ENCODE measurements at places on chromosomes 13 and 19.
A peak's percentile ranks its signal among the peaks of the same experiment; 100 is the strongest.

DNA sequence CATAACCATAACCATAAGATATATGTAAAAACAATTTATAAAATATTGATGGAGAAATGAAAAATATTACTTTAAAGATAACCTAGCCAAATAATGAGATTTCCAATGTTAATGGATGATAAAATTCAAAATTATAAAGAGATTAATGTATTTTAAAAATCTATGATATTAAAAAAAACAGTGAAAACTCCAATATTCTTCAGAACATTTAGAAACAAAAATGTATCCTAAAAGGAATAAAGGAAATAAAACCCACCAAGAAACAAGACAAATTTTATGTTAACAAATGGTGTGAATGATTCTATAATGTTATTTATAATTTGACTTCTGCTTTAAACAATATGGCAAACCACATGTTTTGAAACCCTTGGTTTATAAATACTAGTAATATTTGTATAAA lies 1587.8 kb downstream of the PCDH9 start:
- no peak for DNase-seq

- DNase-seq: no peak
Observed at GRCh38 chr13:84032116-84032515, 149.8 kb upstream of the SLITRK1 start.

DNA sequence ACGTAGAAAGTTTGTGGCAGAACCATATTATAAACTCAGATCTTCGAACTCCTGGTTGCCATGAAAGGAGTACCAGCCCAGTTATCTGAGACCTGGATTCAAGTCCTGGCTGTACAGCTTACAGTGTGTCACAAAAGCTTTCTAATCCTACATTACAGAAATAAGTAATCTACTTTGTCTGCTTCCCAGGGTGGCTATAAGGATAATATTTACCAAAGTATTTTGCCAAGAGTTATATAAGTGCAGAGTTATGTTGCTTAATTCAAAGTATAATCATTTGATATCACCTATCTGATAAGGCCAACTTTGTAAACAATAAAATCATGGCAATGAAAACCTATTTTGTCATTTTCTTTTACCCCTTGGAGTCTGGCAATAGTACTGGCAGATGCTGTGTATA lies 381.6 kb downstream of the NDFIP2 start:
- no peak for DNase-seq

DNA sequence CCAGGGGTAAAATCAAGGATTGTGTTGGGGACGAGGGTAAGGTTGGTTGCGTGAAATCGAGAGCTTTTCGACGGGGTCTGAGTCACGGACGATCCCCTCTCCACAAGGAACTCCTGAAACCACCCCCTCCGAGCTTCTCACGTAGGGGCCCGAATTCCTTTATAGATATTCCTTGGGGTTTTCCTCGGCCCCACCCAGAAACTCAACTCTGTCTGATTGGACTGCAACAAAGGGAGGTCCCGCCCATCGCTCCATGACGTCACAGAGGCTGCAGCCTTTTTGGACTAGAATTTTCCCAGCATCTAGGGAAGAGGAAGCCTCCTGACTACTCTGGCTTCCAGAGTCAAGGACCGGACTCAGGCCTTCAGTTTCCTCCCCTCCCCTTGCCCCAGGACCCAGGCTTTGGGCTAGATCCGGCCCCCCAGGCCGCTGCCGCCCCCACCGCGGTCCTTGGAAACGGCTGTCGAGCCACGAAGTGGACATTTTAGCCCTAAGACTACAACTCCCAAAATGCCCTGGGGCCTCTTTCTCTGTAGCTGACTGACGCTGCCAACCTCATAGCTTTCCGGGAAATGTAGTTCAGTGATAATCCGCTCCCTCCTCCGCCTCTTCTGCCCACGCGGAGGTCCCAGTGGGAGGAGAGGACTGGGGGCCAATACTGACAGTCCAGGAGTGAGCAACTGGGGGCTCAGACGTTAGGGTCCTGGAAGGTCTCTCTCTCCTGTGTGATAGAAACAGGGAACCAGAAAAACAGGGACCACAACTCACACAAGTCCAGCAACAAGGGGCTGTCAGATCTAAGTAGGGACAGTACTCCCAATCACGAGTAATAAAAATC lies at the start of gene IZUMO1:
IZUMO1 (minus strand) TSS at position 172 of the 838 bp plus-strand sequence. CDS start 1,050 bp downstream, outside the sequence.
- peak; percentile 93 for DNase-seq

DNA sequence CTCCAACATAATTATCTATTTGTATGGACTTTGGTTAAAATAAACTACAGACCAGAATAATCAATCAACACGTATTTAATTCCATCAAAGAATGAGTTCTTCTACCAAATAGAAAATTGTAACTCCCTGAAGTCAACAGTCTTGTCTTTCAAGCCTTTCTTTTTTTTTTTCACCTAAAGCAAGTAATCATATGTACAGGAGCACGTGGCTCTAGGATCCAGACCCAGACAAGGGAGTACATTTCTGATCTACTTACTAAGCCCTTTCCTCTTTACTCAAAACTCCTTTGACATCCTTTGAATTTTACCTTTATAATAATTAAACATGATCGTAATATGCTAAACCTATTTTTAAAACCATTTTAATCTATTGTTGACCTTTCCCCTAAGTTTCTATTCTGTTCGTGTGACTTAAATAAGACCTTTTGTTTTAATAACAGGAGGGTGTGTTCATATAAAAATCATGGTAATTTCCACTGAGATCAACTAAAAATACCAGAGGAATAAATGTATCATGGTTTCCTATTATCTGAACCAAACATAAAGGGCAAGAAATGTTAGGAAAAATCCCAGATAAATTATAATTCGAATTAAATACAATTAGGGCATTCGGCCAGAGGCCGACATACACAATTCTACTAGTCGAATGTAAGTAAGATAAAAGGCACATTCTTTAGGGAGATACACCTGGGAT lies 1.7 kb downstream of the SLC7A1 start:
- no peak for DNase-seq

DNA sequence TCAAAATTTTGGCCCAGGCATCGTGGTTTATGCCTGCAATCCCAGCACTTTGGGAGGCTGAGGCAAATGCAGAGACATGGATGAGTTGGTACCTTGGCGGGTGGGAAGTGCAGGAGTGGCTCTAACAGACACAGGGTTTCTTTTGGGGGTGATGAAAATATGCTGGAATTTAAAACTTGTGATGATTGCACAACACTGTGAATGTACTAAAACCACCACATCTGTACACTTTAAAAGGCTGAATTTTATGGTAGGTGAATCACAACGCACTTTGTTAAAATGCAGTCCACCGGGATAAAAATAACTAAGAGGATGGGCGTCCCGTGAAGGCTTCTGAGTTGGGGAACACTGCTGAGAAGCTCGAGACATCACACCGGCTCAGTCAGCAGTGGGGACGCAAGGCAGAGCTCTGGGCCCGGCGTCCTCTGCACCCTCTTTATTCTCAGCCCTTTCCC lies 47.1 kb downstream of the MLLT1 start:
- no peak for DNase-seq

- DNase-seq: no peak
Observed at GRCh38 chr13:94170145-94170571, 309.3 kb downstream of the DCT start.

DNA sequence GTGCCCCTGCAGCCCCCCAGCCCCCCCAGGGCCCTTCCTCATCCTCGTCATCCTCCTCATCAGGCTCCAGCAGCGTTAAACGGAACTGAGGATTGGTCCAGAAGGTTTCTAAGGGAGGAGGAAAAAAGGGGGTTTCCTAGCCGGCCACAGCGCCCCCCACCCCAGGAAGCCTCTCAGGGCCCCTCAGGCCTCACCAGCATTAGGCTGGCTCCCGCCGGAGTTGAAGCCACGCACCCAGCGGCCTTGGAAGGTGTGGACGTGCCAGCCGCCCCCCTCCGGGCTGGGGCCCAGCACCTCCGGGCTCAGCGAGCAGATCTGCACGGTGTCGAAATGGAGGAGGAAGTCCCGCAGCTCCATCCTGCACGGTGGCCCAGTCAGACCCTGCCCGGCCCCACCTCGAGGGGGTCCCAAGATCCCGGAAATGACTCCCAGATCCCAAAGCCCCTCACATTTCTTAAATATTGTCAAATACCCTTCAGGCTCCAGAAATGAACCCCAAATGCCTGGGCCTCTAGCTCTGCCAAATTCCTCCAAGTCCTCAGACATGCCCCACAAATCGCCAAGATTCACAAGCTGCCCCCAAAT lies 6.9 kb downstream of the CAPN12 start:
- peak; percentile 63 for DNase-seq

GRCh38 chr13:45310341-45311131 lies 30.4 kb downstream of the TPT1 start:
- DNase-seq: no peak

DNA sequence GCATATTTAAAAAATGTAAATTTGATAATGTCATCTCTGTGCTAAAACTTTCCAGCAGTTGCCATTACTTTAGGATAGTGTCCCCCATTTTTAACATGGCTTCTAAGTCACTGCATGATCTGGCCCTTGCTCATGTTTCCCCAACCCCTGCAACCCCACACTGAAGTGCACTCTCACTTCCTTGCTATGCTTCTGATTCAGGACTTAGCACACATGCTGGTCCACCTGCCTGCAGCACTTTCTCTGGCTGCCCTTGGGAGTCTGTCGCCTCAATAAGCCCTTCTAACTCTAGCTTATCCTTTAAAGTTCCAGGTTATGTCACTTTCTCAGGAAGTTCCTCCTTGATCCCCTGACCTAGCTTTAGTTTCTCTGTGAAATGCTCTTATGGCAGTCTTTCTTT lies 241.0 kb downstream of the POSTN start:
- DNase-seq: no peak

- peak; percentile 74 for DNase-seq
Observed at GRCh38 chr19:42113641-42114348, 18.5 kb downstream of the POU2F2 start.

DNA sequence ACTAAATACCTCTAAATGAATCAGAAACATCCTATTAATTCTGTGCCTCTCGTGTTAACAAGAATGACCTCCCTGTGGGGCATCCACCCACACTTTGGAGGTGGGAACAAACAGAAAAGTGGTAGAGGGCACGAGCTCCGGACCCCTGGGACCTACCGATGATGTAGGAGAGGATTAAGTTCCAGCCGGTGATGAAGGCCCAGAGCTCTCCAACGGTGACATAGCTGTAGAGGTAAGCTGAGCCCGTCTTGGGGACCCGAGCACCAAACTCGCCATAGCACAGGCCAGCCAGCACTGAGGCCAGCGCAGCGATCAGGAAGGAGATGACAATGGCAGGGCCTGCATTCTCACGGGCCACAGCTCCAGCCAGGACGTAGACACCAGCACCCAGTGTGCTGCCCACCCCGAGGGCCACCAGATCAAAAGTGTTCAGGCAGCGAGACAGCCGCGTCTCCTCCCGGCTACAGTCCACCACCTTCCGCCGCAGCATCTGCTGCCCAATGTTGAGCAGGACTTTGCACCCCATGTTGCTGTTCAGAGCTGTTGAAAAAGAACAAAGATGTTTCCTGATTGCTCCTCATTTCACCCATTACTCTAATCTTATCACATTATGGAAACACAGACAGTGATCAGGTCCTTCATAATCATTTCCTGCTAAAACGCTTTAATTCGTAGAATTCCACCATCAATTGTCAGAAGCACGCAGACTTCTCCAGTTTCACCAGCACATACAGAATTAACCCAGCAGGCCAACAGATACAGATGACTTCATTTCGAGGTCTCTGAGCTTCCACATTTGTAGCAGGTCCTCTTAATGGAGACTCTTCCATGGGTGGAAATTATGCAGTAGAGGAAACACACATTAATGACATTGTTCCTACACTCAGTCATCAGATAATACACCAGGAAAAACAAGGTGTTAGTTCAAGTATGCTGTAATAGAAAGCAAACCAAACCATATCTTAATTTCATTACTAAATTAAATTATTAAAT lies 59.5 kb downstream of the SLC7A1 start:
- DNase-seq: no peak

DNA sequence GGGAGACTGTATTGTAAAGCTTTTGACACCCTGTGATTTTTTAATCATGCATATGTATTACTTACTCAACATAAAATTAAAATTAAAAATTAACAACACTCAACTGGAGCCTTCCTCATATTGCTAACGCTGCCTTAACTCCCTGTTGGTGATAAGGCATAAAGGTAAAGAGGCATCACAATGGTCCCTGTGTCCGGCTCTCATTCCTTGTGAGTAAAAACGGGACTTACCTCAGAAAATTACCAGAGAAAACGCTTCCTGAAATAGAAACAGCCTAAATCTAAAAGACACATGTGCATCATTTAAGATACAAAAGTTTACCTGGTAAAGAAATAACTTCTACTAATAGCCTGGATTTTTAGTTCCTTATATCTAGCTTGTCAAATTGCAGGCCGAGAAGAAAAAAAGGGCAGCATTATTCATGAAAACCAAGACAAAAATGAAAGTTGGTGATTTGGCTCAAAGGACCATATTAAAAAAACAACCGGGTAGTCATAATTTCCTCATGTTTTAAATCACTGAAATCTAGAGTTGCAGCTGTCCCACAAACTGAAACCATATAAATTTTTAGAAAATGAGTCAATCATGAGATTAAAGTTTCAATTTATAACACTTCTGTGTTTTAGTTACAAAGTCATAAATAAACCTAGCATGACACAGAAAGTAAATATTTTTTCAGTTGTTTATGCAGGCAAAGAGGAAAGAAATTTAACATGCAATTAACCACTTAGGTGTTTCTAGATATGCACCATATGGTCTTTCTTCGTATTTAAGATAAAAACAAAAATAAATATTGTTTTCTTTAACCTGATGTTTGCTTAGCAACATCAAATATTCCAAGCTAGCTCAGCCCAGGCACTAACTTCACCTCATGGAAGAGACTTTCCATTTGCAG lies 94.7 kb downstream of the MIPEP start:
- DNase-seq: no peak

GRCh38 chr13:96946709-96947311 lies 47.5 kb downstream of the OXGR1 start:
- no peak for DNase-seq

DNA sequence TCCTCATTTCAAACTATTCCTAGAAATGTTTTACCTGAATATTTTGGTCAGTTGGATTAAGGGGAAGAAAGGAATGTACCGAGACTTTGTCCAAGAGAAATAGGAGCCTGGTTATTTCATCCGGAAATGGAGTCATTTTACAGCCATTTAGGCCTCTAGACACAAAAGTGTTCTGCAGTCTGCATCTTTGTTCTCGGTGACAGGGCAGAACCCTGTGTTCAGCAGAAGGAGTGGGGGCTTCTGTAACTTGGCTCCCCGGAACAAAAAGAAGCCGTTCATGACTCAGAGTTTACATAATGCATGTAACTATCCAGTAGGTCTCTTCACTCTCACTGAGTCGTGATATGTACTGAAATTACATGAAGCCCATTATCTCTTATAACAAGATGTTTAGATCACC lies 21.6 kb upstream of the FNDC3A start:
- DNase-seq: no peak

GRCh38 chr19:58252102-58252685 lies 23.5 kb downstream of the ZNF544 start:
- no peak for DNase-seq

GRCh38 chr19:1384478-1385110 lies 887 bp downstream of the NDUFS7 start:
- DNase-seq: no peak

GRCh38 chr13:23637829-23638228 lies 67.6 kb downstream of the TNFRSF19 start:
- peak; percentile 57 for DNase-seq

DNA sequence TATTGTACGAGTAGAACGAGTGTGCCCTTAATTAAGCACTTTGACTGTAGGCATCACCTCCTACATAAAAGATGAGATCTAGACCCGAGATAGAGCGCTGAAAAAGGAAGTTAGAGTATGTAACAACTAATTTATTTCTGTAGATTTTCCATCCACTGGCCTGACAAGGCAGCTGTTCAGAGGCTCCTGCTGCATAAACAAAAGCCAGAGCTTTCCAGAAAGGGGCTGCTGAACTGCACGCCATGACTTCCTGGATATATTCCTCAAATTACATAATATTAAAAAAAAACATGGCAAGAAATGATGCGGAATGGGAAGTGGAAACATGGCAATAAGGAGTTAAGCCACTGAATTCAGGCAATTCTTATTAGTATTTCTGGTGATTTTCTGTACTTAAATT lies 89.7 kb downstream of the AKAP11 start:
- no peak for DNase-seq

Data from H7 (cell line).